ENCODE measurements at places on chromosomes 11 and 22. TPM values are rescaled to one million over a fixed set of nuclear protein-coding genes. Genes with fewer than 3 reads are reported as not detected.

The FREY1 gene
- 0.33 TPM for polyA plus RNA-seq

DNA sequence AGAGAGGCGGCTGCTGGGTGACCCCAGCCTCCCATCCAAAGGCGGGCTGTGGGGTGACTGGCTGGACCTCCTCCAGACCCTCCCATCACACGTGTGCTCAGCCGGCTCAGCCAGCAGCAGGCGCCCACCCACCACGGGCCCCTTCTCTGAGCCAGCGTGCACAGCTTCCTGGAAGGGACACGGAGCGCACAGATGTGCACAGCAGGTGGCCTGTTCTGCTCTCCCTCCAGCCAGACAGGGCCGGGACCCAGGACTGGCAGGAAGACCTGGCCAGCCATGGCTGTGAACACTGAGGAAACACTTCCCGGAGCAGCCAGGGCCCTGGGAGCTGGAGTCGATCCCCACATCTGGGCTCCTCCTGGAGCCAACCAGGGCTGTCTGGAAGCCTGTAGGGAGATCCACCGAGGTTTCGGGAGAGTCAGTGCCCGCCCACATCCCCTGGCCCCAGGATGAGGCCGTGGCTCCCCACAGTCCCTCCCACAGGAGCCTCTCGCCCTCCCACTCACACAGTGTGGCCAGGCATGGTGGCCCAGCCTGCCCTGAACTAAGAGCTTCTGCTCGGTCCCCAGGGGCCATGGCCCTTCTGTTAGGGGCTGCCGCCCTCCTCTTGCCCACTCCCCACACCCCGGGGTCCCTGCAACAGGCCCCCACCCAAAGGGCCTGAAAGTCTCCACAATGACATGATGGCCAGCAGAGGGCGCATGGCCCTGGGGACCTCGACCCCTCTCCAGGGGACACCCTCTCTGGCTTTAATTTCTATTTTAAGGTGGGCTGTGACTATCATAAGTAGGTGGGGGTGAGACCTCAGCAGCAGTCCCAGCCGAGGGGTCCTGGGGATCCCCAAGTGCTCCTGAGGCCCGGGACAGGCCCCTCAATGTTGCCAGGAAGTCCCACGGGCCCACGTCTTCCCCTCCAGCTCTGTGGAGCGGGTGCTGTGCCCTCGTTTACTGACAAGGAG lies 90.6 kb upstream of the FGF3 start:
- no peak for DNase-seq

DNA sequence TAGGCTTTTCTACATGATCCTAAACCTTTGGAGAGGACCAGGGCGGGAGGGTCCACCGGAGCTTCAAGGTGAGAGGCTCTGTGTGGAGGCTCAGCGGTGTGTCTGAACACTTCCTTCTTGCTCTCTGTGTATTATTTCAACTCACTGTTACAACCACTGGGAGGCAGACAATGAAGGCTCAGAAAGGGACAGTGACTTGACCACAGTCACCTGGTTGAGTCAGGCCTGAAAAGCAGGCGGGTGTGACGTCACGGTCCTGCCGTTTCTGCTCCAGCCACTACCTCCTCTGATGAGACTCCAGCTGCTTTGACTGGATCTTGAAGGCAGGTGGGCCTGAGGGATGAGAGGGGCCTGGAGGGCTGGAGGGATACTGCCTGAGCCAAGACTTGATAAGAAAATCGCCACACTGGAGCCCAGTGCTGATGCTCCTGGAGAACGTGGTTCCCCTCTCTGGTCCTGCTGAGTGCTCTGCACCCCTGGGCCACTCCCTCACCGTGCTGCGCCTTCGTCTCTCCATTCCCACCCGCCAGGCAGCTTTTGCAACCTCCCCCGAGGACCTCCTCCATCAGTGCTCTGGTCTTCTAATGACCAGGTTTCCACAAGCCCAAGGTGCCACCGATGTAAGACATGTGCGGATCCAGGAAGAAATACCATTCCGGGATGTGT lies 27.9 kb downstream of the KCNC1 start:
- no peak for DNase-seq

GRCh38 chr11:129410395-129410960 lies 34.8 kb downstream of the BARX2 start:
- no peak for DNase-seq

- no peak for DNase-seq
Measured at GRCh38 chr11:72812967-72813739, 1.1 kb upstream of the ATG16L2 start.

Data from right lung (tissue), 10 donors.